ENCODE measurements at places on chromosomes 7 and 10.
A peak's percentile ranks its signal among the peaks of the same experiment; 100 is the strongest.

GRCh38 chr7:70474639-70475234 lies 657.2 kb upstream of the GALNT17 start:
- DNase-seq, result no peak

- DNase-seq, result peak; percentile 19
Measured at GRCh38 chr7:28626624-28627262, 214.4 kb downstream of the CREB5 start.

DNA sequence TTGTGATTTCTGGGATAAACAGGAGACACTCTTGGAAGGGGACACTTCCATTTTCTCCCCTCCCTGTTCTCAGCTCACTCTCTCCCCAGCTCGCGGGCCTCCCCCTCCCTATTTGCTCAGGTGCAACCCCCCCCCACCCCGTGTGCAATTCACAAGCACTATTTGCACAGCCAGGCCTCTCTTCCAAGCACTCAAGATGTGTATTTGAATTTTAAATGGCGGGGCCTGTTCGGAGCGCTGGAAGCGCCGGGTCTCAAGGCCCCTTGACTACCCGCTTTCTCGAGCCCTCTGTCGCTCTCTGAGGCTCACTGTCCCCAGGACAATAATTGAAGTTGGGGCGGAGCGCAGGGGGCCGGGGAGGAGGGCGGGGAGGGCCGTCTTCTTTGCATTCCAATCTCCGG lies 7.8 kb downstream of the SHH start:
- no peak for DNase-seq

- no peak for DNase-seq
Measured at GRCh38 chr7:105399043-105399725, 10.5 kb upstream of the SRPK2 start.

GRCh38 chr10:103894441-103894864 lies 23.5 kb downstream of the STN1 start:
- no peak for DNase-seq

GRCh38 chr7:28091190-28091589 lies 89.4 kb downstream of the JAZF1 start:
- no peak for DNase-seq

DNA sequence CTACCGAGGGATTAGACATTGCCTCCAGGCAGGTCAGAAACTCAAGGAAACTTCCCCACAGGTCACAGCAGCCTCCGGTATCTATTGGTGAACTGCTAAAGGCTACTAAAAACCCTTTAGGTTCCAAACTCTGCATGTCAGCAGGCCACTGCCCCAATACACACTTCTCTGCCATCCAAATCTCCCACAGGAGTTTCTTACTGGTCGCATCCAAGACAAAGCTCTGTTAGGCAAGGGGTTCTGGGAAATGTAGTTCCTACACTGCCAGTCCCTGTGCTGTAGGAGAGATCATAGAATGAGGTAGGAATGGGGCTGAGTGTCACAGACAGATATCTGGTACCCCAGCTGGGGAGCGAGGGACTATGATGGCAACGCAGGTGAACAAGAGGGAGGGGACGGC lies 757.0 kb upstream of the C7orf33 start:
- DNase-seq, result no peak

- no peak for DNase-seq
Measured at GRCh38 chr7:117751775-117752174, 121.5 kb downstream of the CTTNBP2 start.

DNA sequence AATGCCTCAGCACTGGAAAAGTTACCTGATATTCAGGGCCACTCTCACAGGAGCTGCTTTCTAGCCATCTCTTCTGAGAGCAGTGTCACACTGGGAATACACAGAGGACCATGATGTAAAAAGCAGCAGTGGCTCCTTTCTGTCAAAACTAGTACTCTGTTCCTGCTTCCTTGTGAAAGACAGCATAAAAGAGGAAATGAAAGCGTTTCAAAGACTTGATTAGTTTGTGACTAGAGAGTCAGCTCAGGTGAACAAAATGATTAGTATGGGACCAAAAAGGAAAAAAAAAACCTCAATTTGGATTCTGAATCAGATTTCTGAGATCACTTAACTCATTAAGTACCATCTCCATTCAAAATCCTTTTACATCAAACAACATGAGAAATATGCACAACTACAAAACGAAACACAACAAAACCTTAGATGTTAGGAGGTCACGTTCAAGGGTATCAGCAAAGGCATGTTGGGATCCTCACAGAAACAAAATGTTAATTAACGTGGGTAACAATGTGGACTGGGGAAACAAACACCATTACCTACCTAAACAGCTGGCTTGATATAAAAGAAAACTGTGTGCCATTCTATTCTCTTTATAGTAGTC lies 103.7 kb downstream of the MACC1 start:
- DNase-seq, result peak; percentile 1

Measured in CD4-positive, alpha-beta T cell treated with Interleukin-10 for 1 hour (primary cell).